PC-9 (cell line): ENCODE measurements at places on chromosomes 2 and 18. TPM values are rescaled to one million over a fixed set of nuclear protein-coding genes. Genes with fewer than 3 reads are reported as not detected.

- peak; percentile 55 for DNase-seq
Observed at GRCh38 chr2:215773728-215774127, 239.6 kb downstream of the MREG start.

GRCh38 chr2:210477496-210477895 is 937 bp upstream of the LANCL1 start:
- no peak for DNase-seq

- DNase-seq, result no peak
Observed at GRCh38 chr2:178275600-178275999, 81.3 kb downstream of the OSBPL6 start.

INPP1 gene
- 7.1 and 9.5 TPM in 2 replicates for total RNA-seq
